Diencephalon (tissue), 1 donor: ENCODE measurements at places on chromosomes 7 and 10. TPM values are rescaled to one million over a fixed set of nuclear protein-coding genes. Genes with fewer than 3 reads are reported as not detected.

Gene ABCB4
- total RNA-seq: 2.3 TPM

Gene H2BK1
- total RNA-seq: not detected

Gene CAV2
- total RNA-seq: 12.2 TPM

Gene NRCAM
- total RNA-seq: 205 TPM

Gene GPR85
- 106 TPM for total RNA-seq

Gene TFR2
- 9.2 TPM for total RNA-seq

Gene RADIL
- 6.2 TPM for total RNA-seq
